ENCODE measurements at places on chromosomes 12 and 14. TPM values are rescaled to one million over a fixed set of nuclear protein-coding genes. Genes with fewer than 3 reads are reported as not detected.

Gene TMEM132D
- 4.7 TPM for total RNA-seq

Gene CLEC4D
- total RNA-seq: 2.6 TPM

GRCh38 chr12:94078138-94078723, 70.1 kb upstream of the PLXNC1 start:
- no peak for DNase-seq

GRCh38 chr14:22854963-22855724, 16.4 kb upstream of the LRP10 start:
- DNase-seq: no peak

- DNase-seq: no peak
These were observed 127.4 kb upstream of the PRMT8 start for GRCh38 chr12:3363608-3364007.

GRCh38 chr14:24576182-24576581, at the start of gene CTSG:
TSS of gene CTSG (minus strand) at chr14:24576250. CDS start at chr14:24576223, 27 bp downstream.
- DNase-seq: no peak

- DNase-seq: no peak
These were observed 54.9 kb downstream of the BEGAIN start for GRCh38 chr14:100532154-100532861.

DNA sequence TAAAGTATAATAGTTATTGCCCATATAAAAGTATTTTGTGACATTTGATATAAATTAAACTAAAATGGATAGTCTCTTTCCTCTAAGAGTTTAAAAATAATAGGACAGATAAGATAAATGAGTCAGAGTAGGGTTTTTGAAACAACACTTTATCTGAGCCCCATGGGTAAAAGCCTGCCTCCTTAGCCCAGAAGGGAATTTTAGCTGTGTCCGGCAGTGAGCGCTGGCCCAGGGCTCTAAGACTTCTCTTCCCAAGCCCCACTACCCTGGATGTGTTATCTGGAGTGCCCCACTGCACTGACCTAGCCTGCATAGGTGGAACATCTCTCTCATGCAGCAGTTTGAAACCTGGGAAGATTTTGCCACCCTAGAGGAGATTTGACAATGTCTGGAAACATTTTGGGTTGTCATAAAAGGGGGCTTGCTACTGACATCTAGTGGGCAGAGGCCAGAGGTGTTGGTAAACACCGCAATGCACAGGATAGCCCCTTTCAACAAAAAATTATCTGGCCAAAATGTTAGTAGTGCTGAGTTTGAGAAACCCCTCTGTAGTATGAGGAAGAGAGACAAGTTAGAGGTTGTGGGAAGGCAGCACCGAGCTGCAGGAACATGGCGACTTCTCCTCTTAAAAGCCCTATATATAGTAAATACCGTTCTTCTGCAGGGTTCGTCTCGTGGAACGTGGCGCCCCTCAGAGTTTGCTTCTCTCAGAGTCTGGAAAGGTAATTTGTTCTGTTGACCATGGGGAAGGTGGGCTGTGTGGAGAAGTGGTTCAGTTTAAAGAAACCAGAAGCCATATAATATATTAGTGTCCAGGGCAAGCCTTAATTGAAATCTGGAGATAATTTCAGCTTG, 29.3 kb upstream of the ATF1 start:
- peak; percentile 24 for DNase-seq

- DNase-seq: no peak
These were observed 512.1 kb downstream of the DIO2 start for GRCh38 chr14:79699206-79699605.

DNA sequence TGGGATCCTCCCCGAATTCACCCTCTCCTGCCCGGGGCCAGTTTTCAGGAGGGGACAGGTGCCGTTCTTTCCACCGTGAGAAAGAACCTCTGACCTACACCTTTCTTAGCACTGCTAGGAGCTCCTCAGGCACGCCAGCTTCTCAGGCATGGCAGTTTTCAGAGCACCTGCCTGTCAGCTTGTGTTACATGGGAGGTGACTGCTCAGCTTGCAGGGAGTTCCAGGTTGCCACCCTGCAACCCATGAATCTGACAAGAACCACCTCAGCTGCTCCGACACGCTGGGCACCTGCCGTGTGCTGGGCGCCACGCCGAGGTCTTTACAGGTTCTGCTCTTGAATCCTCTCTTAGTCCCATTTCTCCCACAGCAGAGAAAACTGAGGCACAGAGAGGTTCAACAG, 12.9 kb downstream of the BRI3BP start:
- no peak for DNase-seq

DNA sequence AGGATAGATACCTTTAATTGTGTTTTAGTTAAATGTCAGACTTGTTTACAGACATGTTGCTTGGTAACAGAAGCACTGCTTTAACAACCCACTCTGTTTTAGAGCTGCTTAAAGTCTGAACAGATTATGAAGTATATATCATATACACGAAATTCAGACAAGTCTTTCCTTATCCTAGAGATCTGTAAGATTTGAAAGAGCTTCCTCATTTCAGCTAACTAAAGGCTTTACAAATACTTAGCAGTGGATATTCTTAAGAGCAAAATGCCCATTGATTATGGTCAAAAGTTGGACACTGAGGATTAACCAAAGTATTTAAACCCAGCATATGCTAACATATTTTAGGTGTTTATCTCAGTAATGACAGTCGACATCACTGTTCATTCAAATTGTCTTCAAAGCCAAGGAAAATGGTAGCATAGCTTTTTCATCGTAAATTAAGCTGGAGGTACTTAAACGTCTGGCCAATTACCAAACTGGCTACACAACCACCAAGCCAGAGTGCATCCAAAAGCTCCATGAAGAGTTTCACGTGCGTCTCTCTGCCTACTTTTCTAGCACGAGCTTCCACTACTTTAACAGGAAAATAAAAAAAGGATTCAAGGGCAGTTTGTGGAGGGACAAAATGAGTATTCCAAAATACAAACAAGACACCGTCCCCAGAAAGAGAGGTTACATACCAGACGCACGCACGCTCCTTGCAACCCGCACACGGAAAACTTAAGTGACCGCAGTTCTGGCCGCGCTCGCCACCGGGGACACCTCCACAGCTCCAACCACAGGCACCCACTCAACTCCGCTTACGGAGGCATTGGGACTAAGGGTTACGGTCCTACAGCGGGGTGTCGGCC, 565 bp downstream of the CEP83 start:
- peak; percentile 18 for DNase-seq

GRCh38 chr12:15752785-15753184, 36.4 kb downstream of the EPS8 start:
- no peak for DNase-seq

- DNase-seq: no peak
These were observed 70.3 kb downstream of the RIMBP2 start for GRCh38 chr12:130645751-130646150.
